Trophoblast cell (in vitro differentiated cells and primary cell): ENCODE measurements at places on chromosomes 4 and X.

GRCh38 chr4:80138551-80139538 lies 58.5 kb upstream of the PRDM8 start:
- peak; percentile 33 for DNase-seq

DNA sequence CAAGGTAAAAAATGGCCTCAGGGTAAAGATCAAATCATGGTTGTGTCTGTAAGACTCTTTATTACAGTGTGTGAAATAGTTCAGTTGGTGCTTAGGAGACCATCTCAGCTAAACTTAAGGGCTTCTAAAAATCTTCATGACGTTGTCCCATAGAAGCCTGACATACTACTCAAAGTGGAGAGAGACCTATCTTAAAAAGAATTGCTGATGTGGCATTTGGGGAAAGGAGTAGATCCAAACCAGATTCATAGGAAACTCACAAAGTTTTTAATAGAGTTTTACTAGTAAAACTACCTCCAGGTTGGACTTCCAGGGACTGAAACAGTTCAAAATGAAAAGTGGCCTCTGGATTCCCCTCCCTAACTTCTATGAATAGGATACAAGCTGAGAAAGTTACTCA lies 81.6 kb downstream of the ZNF81 start:
- no peak for DNase-seq

DNA sequence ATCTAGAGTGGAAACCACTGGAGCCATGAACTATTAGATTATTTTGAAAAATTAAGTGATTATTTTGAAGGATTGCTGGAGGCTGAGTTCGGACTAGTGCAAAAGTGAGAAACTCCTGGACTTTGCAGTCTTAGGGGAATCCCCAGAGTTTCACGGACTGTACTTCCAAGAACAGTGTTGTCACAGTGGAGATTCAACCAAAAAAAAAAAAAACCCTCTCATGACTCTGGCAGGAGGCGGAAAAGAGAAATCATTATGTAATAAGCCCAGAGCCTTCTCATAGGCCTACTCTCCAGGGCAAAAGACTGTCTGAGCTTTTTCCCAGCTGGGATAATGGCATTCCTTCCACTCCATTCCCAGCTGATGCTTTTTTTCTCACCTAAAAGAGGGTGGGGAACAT lies 16.8 kb upstream of the C4orf51 start:
- DNase-seq = no peak

DNA sequence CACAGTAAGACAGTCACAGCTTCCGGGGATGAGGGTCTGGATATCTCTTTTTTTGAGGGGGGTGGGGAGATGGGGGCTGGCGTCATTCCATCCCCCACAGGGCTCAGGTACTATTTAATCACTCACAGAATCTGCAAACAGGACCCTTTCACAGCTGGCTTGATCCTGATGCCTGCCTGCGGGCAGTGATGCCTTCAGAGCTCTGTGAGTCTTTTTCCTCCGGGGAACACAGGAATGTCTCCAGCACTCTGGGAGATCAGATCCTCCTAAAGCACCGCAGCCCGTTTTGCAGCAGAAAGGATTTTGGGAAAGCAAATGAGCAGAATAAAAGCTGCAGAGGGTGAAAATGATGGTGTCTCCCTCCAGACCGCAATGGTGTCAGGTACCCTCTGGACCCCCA lies 13.2 kb upstream of the SHOX start:
- DNase-seq = no peak

GRCh38 chrX:103878466-103879122 lies 46.5 kb upstream of the RAB9B start:
- peak; percentile 95 for DNase-seq

DNA sequence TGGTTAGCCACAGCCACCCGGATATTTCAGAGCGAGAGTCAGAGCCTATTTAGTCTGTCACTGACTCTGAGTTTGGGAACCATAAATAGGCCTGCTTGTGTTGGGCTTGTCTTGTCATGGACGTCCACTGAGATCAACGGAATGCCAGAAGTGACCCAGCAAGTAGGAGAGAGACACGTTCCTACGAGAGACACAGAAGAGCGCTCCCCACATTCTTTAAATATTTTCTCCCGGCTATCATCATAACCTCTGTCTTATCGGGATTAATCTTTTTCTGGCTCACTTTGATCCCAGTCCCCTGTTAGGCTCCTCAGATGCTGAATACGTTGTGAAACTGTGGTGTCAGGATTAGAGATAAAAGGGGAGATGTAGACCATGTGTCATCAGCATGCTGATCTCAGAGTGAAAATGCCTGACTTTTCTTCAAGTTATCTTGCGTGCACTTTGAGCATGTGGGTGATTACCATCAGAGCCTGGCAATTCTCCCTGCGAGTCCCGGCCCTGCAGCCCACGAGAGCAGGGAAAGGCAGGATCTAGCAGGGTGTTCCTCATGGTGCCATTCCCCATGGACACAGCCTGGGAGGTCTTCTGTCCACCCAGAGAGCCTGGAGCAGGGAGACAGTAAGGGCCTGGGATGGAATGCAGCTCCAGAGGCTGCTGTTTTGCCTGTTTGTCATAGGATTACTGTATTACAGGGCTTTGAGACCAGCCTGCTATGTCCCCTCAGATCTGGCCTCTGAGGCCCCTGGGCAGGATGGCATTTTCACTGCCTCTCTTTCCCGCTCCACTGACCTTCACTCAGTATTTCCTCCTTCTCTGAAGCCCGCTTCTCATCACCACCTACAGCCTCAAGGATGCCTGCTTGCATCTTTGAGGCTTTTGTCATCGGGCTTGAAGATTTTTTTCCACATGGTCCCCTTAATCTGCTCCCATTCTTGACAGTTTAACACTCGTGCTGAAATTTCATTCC lies 2.8 kb upstream of the TENM3 start:
- DNase-seq = peak; percentile 96

DNA sequence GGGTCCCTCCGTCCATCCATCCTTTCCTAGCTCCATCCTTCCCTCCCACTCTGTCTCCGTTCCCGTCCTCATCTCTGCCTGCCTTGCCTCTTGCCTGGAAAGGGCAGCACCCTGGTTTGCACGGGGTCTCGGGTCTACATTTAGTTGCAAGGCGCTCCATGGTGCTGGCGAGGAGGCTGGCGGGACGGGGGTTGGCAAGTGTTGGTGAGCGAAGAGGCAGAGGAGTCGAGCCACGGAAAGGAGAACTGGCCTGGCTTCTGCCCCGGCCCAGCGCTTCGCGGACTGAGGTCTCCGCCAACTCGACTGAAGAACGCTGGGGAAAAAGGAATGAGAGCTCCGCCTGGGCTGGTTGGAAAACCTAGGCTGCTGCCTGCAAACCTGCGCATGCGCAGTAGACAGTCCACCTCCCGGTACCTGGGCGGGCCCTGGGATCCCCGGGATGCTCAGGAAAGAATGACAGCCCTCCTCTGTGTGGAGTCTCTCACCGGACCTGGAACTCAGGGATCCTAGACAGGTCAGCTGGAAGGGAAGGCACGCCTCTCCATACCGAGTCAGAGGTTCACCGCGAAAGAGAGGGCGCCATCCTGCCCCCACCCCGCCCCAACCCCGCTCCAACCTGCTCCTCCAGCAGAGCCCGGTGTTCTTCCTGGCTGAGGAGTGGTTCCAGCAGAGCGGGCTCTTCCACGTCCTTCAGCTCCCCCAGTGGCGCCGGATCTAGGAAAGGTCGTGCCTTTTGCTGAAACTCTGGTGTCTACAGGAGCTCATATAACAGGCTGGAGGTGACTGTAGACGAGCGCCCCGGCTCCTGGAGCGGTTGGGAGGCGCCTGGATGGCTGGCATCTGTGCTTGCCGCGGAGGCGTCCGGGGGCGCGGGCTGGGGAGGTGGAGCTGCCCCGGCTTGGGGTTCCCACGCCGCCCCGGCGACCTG lies 6.0 kb downstream of the FRG2 start:
- DNase-seq = no peak

- DNase-seq = no peak
These were observed 11.6 kb downstream of the ABCD1 start for GRCh38 chrX:153736071-153736820.

- DNase-seq = peak; percentile 17
These were observed 723.7 kb upstream of the AGA start for GRCh38 chr4:178165951-178166308.

GRCh38 chr4:66000510-66001117 lies 330.3 kb upstream of the EPHA5 start:
- DNase-seq = no peak

GRCh38 chr4:162954976-162955375 lies 211.7 kb downstream of the NAF1 start:
- peak; percentile 17 for DNase-seq

- DNase-seq = no peak
These were observed 202.6 kb downstream of the RBM46 start for GRCh38 chr4:154983714-154984113.
